ENCODE measurements at places on chromosomes 2 and 18.

- no peak for DNase-seq
Measured at GRCh38 chr2:161237392-161238264, 70.6 kb upstream of the PSMD14 start.

- DNase-seq, result no peak
Measured at GRCh38 chr2:63769915-63770314, 71.8 kb upstream of the UGP2 start.

GRCh38 chr18:38923540-38923939 lies 1357.9 kb upstream of the CELF4 start:
- no peak for DNase-seq

- DNase-seq, result no peak
Measured at GRCh38 chr2:118431165-118431517, 342.9 kb downstream of the INSIG2 start.

GRCh38 chr2:96694816-96695455 lies 44.9 kb downstream of the LMAN2L start:
- DNase-seq, result no peak

DNA sequence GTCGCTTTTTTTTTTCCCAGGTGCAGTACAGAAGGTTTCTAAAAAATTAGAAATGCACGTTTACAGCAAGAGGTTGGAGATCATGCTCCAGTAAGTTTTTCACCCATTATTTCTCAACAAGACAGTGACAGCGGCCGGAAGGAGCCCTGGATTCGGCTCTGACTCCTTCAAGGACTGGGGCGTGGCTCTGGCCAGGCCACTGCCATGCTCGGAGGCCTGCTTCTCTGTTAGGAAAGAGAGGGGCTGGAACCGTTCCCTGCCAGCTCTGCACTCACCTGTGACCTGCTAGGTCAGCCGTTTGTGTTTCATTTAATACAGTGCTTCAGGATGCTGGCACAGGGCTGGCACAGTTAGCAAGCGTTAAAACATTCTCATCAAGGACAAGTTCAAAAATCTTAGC lies 6.7 kb upstream of the IAH1 start:
- no peak for DNase-seq

- DNase-seq, result no peak
Measured at GRCh38 chr2:96906729-96907114, 36.8 kb upstream of the SEMA4C start.

- no peak for DNase-seq
Measured at GRCh38 chr2:217113491-217113890, 253.6 kb upstream of the TNP1 start.

- DNase-seq, result no peak
Measured at GRCh38 chr18:25175558-25176517, 176.1 kb downstream of the ZNF521 start.

DNA sequence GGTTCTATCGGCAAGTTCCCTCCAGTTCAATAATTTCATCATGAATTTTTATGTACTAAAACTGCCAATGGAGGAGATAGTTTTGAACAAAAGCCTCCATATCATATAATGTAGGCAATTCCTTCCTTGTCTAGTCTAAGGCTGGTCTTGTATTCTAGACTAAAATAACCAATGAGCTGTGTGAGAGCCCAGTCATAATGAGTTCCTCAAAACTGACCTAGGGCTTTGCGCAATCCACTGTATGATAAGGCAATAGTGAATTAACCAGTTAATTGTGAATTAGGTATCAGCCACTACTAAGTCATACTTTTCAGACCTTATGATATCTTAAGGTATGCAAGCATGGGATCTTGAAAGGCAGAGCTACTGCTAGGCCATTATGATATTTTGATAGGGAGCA lies 7.6 kb upstream of the UXS1 start:
- no peak for DNase-seq

GRCh38 chr2:217051416-217051815 lies 191.6 kb upstream of the TNP1 start:
- DNase-seq, result no peak

- no peak for DNase-seq
Measured at GRCh38 chr18:36519358-36519757, 221.8 kb downstream of the FHOD3 start.

DNA sequence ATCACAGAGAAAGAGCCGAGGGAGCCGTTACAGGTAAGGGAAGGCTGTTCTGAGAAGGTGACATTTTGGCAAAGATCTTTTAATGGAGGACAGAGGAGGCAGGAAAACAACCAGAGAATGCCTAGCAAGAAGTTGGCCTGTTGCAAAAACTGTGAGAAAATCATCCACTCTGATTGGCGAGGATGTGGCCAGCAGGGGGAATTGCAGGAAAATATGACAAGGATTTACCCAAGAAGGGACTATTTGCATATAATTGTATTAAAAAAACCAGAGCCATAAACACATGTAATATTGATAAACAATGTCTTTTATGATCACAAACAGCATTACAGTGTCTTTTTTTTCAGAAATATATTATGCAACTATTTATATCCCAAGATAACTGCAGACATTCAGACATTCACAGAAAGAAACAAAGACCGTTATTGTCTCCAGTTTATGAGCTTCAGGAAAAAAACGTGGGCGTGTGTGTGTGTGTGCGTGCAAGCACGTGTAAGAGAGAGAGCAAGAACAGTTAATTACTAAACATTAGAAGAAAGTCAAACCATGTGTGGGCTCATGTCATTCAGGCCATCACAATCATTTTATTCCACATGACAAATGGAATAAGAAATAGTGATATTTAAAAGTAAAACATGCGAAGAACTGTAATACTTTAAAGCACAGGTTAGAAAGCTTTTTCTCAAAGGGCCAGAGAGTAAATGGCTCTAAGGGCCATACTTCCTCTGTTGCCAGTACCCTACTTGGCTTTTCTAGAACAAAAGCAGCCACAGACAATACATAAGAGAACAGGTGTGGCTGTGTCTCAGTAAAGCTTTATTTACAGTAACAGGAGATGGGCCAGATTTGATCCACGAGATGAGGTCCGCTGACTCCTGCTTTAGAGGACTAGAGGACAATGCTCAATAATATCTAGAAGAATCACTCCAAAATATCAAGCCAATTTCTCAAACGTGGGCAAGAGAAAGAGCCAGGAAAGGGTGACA lies 324.1 kb downstream of the DLGAP1 start:
- no peak for DNase-seq

GRCh38 chr2:238113611-238114010 lies 13.5 kb downstream of the ESPNL start:
- no peak for DNase-seq

DNA sequence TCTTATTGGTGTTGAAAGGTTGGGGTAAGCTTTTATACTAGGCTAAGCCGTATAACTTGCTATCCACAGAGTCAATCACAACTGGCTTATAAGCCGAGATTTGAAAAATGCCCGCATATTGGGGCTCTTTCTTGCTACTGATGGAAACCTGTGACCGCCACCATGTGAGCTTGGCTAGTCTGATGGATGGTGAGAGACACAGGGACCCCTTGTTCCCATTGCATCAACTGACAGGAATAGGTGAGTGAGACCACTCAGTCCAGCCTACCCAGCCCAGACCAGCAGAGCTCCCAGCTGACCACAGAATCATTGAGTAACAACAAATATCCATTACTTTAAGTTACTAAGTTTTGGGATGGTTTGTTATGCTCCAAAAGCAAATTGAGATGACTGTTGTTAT lies 676.4 kb upstream of the HS6ST1 start:
- DNase-seq, result no peak

- no peak for DNase-seq
Measured at GRCh38 chr2:168633200-168633599, 169.2 kb upstream of the NOSTRIN start.

- DNase-seq, result no peak
Measured at GRCh38 chr2:47297767-47298425, 105.1 kb upstream of the MSH2 start.

- no peak for DNase-seq
Measured at GRCh38 chr18:75293591-75293990, 83.0 kb downstream of the TSHZ1 start.

DNA sequence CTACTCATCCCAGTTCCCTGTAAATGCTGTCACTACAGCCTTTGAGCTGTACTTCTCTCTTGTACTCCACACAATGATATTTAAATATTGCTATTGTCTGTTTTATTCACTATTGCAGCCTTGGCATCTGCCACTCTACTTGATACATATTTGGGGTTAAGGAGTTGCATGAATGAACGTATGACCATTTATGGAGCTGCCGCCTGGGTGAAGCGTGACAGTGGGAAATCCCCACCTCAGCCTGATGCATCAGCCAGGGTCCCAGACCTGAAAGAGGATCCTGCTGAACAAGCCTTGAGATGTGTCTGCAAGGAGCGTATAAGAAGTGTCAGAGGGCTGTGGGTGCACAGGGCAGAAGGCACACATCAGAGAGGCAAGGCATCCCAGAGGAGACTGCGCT lies 39.1 kb downstream of the MRPL35 start:
- peak; percentile 32 for DNase-seq

DNA sequence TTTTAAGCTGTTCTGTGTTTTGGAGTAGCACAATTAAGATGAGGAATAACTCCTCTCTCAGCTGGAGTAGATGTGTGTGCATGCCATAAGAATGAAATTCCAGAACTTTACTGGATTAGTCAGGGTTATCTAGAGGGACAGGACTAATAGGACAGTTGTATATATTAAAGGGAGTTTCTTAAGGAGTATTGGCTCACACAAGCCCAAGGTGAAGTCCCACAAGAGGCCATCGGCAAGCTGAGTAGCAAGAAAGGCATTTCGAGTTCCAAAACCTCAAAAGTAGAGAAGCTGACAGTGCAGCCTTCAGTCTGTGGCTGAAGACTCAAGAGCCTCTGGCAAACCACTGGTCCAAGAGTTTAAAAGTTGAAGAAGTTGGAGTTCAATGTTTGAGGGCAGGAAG lies 113.7 kb downstream of the RIT2 start:
- no peak for DNase-seq

GRCh38 chr18:36284671-36285295 lies 12.7 kb upstream of the FHOD3 start:
- DNase-seq, result no peak

DNA sequence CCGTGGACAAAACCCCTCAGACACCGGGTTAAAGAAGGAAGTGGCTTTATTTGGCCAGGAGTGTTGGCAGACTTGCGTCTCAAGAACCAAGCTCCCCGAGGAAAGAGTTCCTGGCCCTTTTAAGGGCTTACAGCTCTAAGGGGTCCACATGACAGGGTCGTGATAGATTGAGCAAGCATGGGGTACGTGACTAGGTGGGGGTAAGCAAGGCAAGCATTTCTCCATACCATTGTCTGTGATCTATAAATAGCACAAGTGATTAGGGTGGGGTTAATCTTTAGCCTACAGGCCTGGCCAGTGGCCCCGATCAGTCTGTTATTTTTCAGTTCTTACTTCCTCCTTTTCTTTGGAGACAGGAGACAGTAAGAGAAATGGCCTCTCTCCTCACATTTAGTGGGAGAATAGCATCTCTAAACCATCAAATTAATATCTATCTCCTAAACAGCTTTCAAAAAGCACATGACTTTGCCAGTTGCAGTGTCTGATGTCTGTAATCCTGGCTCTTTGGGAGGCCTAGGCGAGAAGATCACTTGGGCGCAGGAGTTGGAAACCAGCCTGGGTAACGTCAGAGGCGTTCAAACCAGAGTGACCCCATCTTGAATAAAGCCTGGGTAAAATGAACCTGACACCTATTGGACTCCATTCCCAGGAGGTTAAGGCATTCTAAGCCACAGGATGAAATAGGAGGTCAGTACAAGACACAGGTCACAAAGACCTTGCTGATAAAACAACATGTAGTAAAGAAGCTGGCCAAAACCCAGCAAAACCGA lies 18.3 kb upstream of the CNOT11 start:
- DNase-seq, result no peak

DNA sequence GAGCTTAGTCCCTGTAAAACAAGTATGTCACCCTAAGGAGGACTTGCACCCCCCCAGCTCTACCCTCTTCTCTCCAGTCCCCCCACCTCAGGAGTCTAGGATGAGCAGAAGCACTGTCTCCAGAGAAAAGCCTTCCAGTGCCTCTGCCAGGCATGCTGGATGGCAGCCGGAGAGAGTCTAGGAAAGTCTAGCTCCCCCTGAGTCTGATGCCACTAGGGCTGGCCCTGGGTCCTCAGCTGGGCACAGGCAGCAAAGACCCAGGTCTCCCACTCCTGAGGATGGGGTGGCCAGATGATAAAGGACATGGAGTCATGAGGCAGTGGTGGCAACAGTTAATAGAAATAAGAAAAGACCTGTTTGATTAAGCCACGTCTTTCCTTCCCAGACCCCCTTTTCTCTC lies 225.6 kb downstream of the CYP26B1 start:
- DNase-seq, result no peak

- peak; percentile 34 for DNase-seq
Measured at GRCh38 chr2:181456660-181457120, 496 bp upstream of the ITGA4 start.

- peak; percentile 95 for DNase-seq
Measured at GRCh38 chr2:96145036-96145847, at the start of gene DUSP2. Gene DUSP2 (minus strand): TSS chr2:96145440. CDS start chr2:96145354, 86 bp downstream.

DNA sequence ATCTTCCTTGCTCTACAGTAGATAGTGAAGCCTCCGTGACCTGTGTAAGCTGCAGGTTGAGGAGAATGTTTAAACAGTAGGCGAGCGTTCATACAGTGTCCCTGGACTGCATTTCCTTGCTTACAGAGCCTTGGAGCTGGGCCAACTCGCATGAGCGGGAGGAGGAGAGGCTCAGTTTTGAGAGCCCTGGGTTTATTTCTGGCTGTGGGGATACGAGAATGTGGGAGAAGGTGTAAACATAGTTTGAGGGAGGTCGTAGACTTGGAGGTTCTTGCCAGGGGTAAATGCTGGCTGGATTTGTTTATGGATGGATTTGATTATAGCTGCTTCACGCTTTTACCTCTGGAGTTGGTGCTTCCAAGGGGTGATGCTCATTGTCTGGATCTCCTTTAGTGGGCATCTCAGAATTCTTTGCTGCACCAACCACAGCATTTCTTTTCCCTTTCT lies 20.8 kb downstream of the CRIM1 start:
- no peak for DNase-seq

DNA sequence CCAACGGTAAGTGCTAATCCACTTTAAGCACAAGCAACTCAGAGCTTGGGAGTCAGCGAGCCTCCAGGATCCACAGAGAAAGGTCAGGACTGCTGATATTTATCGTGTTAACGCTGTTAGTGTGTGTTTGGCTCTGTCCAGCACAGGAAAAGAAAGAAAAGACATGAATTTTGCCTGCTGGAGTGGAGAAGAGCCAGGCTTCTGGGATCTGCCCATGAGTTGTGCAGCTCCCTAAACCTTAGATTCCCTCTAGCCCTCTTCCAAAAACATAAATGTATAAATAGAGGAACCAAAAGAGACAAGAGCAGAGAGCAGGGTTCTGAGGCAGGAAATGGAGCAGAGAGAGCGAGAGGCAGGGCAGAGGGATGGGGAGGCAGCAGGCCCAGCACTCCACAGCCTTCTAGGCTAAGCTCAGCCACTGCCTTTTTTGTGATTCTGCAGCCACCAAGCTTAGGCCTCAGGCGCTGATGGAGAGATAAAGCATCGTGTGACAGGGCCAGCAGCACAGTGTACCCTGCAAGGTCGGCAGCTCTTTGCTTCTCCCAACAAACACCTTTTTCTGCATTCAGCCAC lies 14.5 kb upstream of the MAT2A start:
- no peak for DNase-seq

Measured in stimulated activated CD4-positive, alpha-beta T cell treated with anti-CD3 and anti-CD28 coated beads, Interleukin-1b, Interleukin-23, amount 100 ng/mL, for 24 hours (primary cell).